ENCODE measurements at places on chromosomes 4 and X.
A peak's percentile ranks its signal among the peaks of the same experiment; 100 is the strongest.

DNA sequence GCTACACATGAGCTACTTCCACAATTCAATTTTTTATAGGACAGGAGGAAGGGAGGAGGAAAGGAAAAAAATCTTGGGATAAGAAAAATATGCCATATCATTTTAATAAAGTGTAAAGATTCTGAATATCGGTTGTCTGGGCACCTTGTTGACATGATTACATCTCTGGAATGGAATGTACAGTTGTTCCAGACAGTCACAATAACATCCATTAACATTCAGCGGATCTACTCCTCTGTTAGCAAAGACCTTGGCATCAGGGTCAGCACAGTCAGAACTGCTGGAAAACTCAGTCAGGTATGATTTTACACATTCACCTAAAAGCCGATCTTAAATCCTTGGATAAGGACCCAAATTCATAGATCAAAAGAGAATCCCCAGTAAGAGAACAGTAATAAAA lies 85.4 kb upstream of the ARMCX2 start:
- DNase-seq: no peak

GRCh38 chr4:188876881-188877280 lies 737.6 kb downstream of the TRIML1 start:
- DNase-seq: no peak

DNA sequence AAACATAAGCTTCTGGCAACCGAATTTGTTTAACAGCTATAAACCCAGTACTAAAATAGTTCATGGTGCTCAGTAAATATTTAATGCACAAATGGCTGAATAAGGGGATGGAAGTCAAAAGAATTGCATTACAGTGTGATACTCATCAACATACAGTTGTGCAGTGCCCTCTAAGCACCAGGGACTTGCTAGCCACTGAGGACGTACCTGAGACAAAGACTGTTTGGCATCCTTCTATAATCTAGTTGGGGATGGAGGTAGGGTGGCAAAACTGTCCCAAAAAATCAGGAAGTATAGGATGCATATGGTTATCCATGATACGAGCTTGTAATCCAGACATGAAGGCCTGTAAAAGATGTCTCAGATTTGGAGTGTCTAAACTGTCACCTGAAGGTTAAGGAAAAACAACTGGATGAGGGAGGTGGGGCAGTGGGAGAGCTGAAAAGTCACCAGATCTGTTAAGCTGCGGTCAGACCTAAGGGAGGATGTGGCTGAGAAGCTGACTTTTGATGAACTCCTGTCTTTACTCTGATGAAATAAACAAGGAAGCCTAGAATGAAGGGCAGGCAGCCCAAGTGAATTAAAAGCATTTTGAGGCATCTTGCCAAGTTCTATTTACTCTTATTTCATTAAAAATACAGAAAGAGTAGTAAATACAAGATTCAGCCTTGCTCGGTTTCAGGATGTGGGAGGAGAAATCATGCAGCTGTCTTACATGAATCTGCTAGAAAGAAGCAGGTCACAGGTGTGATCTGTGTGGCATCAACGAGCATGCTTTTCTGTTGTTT lies 12.0 kb upstream of the CD38 start:
- no peak for DNase-seq

GRCh38 chrX:34546366-34546765 lies 110.7 kb downstream of the TMEM47 start:
- DNase-seq: no peak

DNA sequence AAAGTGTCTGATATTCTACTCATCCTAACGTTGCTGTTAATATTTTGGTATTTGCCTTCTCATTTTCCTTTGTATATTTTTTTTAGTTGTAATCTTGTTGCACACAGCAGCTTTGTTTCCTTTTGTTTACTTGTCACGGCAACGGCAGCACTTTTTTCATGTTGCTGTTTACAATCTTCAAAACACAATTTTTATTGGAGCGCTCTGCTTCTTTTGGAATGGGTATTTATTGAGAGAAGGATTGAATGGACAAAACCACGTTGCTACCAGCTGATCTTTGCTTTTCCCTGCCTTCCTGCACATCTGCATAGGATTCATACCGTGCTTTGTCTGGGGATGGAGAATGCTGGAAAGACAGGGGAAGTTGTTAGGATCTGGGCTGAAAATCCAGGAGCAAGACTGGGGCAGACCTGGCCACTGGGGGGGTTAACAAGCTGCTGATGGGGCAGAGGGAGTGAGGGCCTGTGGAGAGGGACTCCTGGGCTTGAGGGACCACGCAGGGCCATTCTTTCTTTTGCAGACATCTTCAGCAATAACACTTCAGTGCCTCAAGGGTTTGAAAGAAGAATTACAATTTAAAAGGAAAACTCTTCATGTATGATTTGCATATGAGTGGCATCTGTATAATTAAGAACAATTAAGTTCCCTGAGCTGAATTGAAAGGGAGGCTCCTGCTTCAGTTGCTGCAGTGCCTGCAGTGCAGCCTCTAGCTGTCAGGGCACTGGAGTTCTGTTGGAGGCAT lies 69.8 kb downstream of the TMEM131L start:
- no peak for DNase-seq

GRCh38 chr4:154189346-154189745 lies 302.3 kb downstream of the DCHS2 start:
- no peak for DNase-seq

DNA sequence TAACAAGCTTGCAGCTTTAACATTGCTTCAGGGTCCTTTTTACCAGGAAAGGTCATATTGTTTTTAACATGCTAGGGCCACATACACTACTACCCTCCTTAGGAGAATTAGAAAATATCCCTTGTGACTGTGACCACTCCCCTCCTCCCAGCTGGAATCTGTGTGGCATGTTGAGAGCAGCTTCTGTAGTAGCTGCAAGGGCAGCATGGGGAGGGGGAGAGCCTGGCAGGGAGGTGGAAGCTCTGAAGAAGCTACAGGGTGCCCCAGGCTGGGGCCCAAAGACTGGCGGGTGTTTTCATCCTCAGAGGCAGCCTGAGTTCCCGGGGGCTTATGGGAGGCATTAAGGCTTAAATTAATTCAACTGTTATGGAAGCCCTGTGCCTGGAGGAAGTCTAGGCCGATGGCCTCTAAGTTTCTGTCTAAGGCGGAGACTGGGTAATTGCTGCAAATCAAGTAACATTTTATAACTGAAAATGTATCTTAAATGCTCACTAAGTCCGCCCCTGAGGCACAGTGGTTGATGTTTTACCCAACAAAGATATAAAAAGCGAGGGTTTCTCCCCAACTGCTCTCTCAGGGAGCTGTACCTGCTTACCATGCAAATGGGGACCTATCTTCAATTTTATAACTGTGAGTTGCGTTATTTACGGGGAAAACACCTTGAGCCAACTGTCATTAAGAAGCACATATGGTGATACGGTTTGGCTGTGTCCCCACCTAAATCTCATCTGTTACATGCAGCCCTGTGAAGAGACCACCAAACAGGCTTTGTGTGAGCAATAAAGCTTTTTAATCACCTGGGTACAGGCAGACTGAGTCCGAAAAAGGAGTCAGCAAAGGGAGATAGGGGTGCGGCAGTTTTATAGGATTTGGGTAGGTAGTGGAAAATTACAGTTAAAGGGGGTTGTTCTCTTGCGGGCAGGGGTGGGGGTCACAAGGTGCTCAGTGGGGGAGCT lies 37.4 kb upstream of the STS start:
- DNase-seq: no peak

DNA sequence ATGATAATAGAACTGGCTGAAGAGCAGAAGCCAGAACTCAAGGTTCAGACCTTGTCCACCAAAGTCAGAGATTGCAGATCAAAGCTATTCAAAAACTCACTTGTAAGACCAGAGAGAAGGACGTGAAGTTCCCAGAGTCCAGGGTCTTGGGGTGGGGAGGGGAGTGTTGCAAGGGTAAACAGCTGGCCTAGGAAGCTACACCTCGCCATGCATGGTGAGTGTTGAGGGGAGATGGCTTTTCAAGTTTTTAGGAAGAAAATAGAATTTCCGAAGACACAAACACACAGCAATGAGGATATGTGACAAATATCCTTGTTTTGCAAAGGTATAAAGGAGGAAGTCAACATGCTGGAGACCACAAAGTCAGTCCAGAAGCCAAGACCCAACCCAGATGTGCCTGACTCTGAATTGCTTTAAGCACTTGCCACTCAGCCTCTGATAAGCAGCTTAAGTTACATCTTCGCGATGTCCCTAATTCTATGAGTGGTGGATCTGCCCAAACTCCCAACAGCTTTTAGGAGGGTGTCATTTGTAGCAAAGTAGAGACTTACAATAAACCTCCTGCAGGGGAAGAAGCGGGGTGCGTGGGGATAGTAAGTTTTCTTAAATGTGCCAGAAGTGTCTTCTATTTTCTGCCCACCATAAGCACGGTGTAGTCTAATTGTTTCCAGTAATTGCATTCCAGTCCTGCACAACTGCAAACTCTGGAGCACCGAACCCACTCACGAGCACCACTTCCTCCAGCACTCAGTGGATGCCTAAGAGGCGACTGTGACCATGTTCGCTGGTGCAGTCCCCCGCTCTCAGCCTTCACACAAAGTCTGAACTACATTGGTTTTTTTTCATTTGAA lies 26.5 kb downstream of the HAND2 start:
- DNase-seq: no peak

DNA sequence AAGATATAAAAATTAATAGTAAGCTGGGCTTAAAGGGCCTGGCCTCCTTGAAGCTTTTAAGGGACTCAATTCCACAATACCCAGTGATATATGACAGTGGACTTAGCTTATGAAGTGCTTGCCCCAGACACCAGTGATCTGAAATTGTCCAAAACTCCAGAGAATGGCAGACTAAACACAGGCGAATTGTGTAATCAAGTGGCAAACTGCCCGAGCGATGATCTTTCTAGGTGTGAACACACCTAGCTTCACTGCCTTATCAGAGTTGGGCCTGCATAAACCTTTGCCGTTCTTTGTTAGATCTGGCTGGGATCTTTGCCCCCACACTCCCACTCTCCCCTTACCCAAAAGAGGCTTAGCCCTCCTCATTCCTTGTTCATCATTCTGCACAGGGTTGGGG lies 62.5 kb upstream of the SH3RF1 start:
- no peak for DNase-seq

DNA sequence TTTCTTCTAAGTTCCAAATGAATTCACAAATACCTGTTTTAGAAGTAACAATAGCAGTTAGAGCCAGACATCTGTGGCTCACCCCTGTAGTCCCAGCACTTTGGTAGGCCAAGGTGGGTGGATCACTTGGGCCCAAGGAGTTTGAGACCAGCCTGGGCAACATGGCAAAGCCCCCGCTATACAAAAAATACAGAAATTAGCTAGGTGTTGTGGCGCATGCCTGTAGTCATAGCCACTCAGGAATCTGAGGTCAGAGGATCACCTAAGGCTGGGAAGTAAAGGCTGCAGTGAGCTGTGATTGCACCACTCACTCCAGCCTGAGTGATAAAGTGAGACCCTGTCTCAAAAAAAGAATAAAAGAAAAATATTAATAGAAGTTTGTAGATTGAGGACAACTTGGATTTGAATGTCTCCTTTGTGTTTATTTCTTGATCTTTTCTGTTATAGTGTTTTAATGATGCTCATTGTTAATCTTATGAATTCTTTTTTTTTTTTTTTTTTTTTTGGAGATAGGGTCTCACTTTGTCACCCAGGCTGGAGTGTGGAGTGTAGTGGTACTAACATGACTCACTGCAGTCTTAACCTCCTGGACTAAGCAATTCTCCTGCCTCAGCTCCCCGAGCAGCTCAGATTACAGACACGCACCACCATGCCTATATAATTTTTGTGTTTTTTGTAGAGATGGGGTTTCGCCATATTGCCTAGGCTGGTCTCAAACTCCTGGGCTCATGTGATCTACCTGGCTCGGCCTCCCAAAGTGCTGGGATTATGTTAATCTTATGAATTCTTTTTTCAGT lies 30.7 kb upstream of the RAPGEF2 start:
- no peak for DNase-seq

DNA sequence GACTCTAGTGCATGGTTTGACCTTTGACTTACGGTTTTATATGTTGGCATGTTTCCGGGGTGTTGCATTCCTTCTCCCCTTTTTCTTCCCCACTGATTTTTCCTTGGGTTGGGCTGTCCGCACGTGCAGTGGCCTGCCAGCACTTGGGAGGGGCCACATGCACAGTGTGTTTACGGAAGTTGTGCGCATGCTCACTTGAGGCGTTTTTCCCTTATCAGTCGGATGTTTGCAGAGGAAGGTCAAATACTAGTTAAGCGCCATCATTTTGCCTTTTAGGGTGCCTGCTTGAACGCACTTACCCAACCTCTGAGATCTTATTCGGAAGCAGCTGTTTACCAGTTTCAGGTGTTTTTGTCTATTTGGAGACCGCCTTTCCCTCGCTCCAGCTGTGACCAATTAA lies 653.9 kb upstream of the AADAT start:
- no peak for DNase-seq

DNA sequence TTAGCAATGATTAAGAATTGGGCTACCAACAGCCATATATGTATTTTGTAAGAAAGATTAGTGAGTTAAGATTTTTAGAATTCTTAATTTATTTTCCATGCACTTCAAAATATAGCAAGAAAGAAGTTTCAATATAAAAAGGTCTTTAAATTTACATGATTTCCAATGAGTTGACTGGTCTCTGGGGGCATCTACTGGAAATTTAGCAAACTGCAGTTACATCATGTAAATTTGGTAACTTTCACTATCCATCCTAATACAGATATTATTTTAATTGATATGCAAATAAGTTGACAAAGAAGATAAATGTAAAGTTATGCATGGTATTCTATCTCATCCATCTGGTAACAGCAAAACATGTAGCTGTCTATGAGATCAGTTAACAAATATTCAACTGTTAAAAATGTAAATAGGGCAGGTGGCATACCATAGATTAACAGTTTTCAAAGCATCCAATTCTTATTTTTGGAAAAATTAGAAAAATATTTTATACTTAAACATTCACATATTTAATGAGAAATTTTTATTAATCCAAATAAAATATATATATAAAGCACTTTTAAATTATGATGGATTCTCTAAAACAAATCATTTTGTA lies 29.1 kb downstream of the TTC29 start:
- DNase-seq: peak; percentile 30

- DNase-seq: no peak
Observed at GRCh38 chr4:26104056-26104685, 190.2 kb downstream of the SMIM20 start.

GRCh38 chr4:51963841-51964517 lies 56.2 kb downstream of the LRRC66 start:
- no peak for DNase-seq
